Fibroblast of pulmonary artery (primary cell): ENCODE measurements at places on chromosomes 6 and 20.
A peak's percentile ranks its signal among the peaks of the same experiment; 100 is the strongest.

DNA sequence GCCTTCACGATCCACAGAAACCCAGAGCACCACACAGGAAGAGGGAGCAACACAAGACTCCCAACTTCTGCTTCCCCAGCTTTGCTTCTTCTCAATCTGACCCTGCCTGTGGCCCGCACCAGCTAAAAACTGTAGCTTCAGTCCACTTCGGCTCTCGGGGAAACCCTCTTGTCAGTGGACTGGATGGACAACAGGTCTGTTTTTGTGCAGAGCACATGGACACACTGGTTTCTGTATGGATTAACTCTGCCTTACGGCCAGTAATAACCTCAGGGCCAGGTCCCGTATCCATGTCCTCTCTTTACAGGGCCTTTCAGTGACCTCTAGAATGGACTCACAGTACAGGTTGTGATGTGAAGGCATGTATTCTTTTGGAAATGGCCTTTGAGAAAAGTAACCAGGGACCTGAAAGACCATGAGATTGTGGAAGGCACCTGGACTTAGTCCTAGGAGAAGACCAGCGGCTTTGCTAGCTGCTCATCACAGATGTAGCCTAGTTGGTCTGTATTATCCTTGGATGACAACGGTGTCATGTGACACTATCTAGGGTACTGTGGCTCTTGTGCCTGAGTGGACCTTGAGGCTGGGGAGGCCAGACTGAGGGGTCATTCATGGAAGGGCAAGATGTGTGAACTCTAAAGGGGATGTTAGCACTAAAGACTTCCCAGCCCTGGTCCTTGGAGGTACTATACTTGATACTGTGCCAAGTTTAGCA is 5.8 kb downstream of the POLR1C start:
- no peak for DNase-seq

DNA sequence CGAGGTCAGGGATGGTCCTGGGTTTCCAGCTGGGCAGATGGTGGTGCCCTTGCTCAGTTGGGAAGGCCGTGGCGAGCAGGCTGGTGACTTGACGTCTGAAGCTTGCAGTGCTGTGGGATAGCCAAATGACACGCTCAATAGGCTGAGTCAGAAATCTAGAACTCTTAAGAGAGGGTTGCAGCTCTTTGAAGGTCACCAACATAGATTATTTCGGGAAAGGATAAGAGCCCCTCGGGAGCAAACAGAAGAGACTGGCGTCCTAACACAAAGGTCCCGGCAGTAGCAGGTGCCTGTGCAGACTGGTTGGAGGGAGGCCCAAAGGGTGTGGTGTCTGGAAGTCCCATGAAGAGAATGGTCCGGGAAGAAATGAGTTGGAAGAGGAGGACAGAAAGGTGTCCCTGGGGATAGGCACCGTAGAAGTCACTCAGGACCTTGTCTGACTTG is 18.4 kb downstream of the PKIG start:
- DNase-seq: no peak

DNA sequence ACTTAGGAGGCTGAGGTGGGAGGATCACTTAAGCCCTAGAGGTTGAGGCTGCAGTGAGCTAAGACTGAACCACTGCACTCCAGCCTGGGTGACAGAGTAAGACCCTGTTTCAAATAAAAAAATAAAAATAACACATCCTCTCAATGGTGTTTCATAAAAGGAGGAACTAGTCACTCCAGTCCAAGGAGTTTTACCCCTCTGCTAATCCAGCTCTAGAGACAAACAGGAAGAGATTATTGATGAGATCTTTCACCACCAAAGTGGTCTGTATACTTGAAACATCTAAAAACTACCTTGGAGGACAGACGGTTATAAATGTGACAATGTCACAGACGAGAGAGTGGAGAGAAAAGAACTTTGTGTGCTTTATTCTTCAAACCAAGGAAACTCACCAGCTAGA is 58.2 kb downstream of the PIGU start:
- DNase-seq: no peak

DNA sequence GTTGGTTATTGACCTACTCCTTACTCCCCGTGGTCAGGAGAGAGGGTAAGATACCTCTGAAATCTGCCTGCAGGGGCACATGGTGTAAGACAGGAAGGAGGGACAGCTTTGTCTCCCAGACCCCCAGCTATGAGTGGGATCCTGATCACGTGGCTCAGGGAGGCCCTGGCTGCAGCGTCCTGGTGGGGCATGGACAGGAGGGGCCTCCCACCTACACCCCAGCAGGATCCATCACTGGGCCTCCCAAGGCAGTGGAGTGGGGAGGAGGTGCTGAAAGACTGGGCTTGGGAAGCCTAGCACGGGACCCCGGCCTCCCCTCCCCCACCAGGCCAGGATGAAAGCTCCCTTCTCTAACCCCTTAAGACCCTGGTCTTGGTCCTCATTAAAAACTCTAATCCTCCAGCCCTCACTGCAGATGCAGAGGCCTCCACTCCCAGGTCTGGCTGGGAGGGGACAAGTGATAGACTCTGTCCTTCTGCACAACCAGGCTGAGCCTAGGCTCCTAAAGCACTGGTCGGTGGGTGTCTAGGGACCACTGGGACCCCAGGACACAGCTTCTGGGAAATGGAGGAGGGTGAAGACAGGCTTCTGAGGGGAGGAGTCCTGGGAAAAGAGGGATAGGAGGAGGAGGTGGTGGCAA is 29.6 kb upstream of the VEGFA start:
- DNase-seq: no peak

DNA sequence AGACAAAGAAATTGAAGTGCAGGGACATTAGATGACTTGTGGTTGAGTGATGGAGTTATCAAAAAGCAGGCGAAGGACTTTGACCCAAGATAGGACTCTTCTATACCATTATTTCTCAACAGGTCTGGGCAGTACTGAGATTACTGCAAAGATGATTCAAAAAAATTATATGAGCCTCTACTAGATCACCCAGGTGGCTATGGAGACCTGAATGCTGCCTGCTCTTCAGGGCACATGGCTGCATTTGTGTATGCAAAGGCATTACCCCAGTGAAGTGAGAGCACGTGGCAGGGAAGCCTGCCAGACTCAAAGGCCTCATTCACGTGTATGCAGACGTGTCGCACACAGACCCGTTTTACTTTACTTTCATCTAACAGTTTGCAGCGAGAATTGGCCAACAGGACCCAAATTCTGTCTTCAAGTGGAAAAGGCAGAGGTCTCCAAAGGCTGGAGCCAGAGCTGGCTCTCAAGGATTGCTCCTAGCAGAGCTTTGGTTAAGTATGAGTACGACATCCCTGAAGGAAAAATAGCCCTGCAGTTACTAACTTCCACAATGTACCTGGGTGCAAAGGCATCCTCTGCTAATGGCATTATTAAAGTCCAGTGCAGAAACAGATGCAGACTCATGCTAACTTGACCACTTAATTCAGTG is 113.8 kb upstream of the ARMC2 start:
- DNase-seq: no peak

- DNase-seq: no peak
Measured at GRCh38 chr6:6331393-6331792, 10.9 kb upstream of the F13A1 start.

DNA sequence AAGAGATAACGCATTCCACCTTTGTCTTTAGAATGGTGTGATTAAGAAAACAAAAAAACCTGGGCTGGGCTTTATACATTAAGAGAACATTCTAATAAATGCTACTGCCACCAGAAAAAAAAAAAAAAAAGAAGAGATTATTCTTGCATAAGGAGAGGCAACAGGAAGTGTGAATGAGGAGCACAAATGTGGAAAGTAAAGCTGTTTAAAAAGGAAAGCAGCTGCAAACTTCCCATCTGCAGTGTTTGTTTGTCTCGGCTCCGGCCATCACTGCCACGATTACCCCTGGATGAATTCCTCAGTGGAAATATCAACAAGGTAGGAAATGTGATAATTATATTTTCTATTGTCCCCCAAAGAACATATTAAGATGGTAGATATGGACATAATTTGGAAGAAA is 223.9 kb downstream of the PHF3 start:
- DNase-seq: peak; percentile 33

GRCh38 chr6:81984599-81984998 is 232.1 kb upstream of the TENT5A start:
- DNase-seq: no peak

DNA sequence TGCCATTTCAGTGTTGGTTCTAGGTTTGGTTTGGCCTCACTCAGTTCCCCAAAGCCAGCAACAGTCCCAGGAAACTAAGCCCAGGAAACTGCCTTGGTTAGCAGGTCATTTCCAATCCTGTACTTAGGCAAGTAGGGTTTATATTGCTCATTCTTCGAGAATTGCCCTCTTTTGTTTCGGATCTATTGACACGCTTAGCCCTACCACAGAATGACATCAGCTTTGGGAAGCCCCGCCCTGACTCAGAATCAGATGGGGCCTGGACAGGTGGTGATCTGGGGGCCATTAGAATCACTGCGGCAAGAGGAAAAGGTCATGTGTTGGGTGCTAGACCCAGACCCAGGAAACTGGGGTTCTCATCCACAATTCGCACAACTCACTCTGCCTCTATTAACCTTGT is 578.2 kb downstream of the QKI start:
- DNase-seq: no peak

GRCh38 chr6:125008261-125008703 is 46.0 kb downstream of the RNF217 start:
- DNase-seq: no peak

GRCh38 chr6:148419430-148419829 is 76.8 kb downstream of the SASH1 start:
- DNase-seq: no peak

GRCh38 chr6:44386929-44387345 is 569 bp upstream of the CDC5L start:
- DNase-seq: peak; percentile 59

DNA sequence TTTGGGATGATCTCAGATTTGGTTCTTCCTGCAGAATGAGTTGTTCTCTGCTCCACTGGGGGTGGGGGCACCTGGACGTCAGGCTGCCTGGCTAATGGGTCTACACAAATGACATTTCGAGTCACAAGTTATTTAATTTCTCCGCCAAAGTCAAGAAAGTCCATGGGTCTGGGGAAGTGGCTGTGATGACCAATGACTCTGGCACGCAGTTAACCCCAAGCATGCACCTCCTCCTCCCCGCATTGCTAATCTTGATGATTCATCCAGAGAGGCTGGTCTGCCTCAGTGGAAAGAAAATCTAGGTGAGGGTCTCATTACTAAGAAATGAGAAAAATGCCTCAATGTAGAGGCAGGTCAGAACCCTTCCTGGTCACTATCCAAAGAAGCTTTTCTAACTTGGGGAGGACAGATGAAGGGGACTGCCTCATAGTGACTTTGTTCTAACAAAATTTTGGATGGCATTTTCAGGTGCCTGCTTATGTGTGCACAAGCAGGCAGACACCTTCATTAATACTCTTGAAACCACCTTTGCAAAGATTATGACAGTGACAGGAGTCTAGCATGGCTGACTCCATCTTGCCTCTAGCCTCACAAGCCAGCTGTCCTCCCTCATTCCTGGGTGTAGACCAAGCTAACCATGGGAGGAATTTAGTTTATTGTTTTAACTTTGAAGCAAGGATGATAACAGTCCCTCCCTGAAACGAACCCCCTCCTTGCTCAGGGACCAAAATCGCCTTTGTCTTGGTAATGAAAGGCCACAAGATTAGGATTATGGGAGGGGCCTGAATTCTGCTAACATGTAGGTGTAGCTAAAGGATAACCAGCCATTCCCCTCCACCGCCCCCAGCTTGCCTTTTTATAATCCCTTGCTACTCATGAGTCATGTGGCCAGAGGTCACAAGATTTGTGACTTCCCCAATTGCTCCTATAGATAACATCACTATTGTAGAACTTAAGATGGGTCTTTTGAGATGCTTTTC is 98.6 kb upstream of the MRPS10 start:
- peak; percentile 94 for DNase-seq

GRCh38 chr6:106513808-106514582 is 115.3 kb downstream of the RTN4IP1 start:
- DNase-seq: no peak

DNA sequence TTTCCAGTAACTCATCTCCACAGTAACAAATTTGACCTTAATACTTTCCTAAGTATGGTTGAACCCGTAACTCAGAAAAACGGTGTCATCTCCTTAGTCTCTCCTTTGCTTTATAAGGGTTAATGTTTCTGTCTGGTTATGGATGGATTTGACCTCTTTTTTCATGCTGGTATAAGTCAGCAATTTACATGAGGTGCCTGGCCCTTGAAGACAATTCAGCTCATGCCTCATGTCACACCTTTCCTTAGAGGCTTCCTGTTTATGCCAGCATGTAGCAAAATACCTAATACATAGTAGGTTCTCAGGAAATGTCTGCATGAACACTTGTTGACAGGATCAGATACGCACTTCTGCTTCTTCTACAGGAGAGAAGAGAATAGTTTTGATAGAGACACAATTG is 37.7 kb upstream of the C20orf144 start:
- no peak for DNase-seq

GRCh38 chr6:85424981-85425380 is 24.9 kb upstream of the NT5E start:
- DNase-seq: no peak

- no peak for DNase-seq
Measured at GRCh38 chr20:37816726-37817125, 86.2 kb upstream of the VSTM2L start.
